ENCODE measurements at places on chromosomes 6 and 20.

GRCh38 chr6:144331491-144331969 lies 46.4 kb downstream of the UTRN start:
- no peak for DNase-seq

- DNase-seq, result no peak
Observed at GRCh38 chr6:41801380-41801779, 13.9 kb downstream of the TOMM6 start.

GRCh38 chr6:49906526-49906925 lies 40.2 kb upstream of the CRISP1 start:
- DNase-seq, result no peak

GRCh38 chr6:24484657-24485323 lies 4.6 kb downstream of the GPLD1 start:
- no peak for DNase-seq

GRCh38 chr6:43949551-43949991 lies 177.7 kb downstream of the MRPL14 start:
- no peak for DNase-seq

DNA sequence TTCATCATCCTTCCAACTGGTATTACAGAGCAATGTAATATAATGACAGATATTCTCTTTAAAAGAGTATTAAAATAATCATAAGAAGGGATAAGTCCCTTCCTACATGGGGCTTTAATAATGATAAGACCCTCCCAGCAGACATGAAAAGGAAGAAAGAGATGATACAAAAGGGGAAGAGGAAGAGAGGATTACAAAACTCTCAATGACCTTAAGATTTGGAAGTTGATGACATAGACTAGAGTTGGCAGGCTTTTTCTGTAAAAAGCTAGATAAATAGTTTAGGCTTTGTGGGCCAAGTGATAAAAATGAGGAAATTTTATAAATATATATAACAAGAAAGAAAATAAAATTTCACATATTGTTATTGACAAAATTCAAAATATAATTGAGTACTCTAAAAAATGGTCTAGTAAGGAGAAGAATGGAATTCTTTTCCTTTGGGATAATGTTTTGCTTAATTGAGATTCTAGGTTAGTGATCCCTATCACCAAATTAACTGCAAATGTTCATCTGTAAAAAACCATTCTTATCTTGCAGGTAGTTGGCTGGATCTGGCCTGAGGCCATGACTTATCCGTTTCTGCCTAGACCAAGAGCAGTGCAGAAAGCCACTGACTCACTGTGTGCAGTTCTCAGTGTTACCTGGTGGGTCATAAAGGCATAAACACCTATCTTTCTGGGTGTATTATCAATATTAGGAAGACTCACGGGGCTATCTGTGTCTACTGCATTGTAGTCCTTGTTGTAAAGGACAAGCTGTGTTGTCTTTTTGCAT lies 11.0 kb downstream of the RIPOR2 start:
- no peak for DNase-seq
